ENCODE measurements at places on chromosomes 12 and 14.

- no peak for DNase-seq
Observed at GRCh38 chr14:94113490-94113889, 3.0 kb downstream of the IFI27 start.

GRCh38 chr12:108712165-108712924 lies 19.0 kb downstream of the CORO1C start:
- DNase-seq, result no peak

GRCh38 chr14:81723956-81724355 lies 190.3 kb upstream of the SEL1L start:
- DNase-seq, result no peak

- DNase-seq, result no peak
Observed at GRCh38 chr12:685388-685787, 22.1 kb upstream of the NINJ2 start.

- DNase-seq, result no peak
Observed at GRCh38 chr12:1800401-1801302, 19.7 kb upstream of the LRTM2 start.

DNA sequence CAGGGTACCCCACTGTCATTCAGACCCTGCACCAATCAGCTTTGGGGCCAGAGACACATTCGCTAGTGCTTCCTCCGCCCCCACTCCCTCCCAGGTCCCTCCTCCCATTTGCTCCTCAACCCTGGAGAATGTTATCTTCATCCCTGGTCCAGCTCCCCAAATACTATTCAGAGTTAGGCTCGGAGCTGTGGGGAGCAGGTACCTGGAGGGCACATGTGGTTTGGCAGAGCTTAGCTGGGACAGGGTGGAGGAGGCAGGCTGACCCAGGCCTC lies 19.5 kb downstream of the VSX2 start:
- DNase-seq, result no peak

GRCh38 chr14:93035585-93035916 lies 80.2 kb downstream of the ITPK1 start:
- DNase-seq, result no peak

DNA sequence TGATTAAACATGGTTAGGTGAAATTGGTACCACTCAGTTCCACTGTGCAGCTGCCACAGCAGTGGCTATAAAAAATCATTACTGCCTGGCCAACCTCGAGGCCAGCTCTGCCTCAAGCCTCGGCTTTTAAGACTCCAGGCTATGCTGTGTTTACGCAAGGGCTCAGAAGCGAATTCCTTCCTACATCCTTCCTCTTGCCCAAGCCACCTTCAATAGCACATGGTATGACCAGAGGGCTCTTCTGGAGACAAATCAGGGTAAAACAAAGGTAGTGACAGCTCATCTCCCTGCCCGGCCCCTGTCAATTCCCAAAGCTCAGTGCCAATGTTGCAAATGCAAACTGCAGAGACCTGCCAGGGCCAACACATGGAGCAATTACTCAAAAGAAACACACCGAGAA lies 31.9 kb downstream of the NUAK1 start:
- no peak for DNase-seq

DNA sequence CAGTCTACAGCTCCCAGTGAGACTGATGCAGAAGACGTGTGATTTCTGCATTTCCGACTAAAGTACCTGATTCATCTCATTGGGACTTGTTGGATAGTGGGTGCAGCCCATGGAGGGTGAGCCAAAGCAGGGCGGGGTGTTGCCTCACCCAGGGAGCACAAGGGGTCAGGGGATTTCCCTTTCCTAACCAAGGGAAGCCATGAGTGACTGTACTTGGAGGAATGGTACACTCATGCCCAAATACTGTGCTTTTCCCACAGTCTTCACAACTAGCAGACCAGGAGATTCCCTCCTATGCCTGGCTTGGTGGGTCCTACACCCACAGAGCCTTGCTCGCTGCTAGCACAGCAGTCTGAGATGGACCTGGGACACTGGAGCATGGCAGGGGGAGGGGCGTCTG lies 21.0 kb upstream of the ABCC9 start:
- DNase-seq, result no peak

DNA sequence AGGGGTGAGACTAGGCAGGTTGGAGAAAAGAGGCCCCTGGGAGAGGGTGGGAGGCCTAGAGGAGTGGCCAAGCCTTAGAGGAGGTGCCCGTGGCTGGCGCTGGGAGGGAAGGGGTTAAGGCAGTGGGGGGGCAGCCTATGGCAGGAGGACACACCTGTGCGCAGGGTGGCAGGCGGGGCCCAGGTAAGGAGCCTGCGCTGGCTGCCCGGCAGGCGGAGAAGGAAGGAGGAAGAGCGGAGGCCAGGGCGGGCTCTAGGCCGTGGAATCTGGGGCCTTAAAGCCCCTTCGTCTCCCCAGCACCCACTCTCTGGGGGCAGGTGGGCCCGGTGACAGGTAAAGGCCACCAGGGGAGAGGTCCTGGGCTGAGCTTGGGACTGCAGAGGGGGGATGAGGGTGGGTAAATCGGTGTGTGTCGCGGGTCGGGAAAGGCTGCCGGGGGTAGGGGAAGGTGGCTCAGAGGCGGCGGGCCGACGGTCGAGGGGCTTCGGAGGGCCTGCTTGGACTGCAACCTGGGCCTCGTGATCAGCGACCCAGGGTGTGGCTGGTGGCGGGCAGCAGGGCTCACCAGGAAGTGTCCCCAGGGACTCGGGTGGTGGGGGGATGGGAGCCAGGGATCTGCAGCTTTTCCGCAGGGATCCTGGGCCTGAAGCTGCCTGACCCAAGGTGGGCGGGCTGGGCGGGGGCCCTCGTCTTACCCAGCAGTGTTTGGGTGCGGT lies 7.3 kb downstream of the PHB2 start:
- DNase-seq, result no peak

GRCh38 chr12:24069532-24070395 lies 120.3 kb upstream of the SOX5 start:
- DNase-seq, result no peak

Measured in amniotic stem cell (primary cell).